ENCODE measurements at places on chromosomes 2 and 18. TPM values are rescaled to one million over a fixed set of nuclear protein-coding genes. Genes with fewer than 3 reads are reported as not detected.

GRCh38 chr2:11839916-11840315 is 93.5 kb downstream of the LPIN1 start:
- peak; percentile 47 for DNase-seq

- peak; percentile 98 for DNase-seq
Observed at GRCh38 chr2:173652311-173652710, 297.6 kb downstream of the CDCA7 start.

DNA sequence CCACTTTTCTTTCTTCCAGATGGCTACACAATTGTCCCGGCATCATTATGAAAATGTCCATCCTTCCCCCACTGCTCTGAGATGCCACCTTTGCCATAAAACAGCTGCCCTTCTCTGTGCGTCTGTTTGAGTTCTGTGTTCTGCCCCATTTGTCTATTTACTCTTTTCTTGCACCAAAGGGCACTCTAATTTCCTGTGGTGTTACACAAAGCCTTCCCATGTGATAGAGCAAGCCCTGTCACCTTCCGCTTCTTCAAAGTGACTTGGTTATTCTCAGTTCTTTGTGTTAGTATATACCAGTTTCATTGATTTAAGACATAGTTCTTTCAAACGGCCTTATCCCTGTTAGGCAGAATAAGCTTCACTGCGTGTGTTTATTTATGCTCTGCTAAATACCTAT is 84.1 kb downstream of the FBXO15 start:
- DNase-seq = no peak

- DNase-seq = no peak
Observed at GRCh38 chr18:46761059-46761769, 4.4 kb upstream of the ST8SIA5 start.

- no peak for DNase-seq
Observed at GRCh38 chr18:4445902-4446301, 9.2 kb downstream of the DLGAP1 start.

- no peak for DNase-seq
Observed at GRCh38 chr2:120874888-120875275, 139.2 kb downstream of the GLI2 start.

GRCh38 chr18:12359515-12359927 is 17.5 kb downstream of the AFG3L2 start:
- DNase-seq = peak; percentile 56

DNA sequence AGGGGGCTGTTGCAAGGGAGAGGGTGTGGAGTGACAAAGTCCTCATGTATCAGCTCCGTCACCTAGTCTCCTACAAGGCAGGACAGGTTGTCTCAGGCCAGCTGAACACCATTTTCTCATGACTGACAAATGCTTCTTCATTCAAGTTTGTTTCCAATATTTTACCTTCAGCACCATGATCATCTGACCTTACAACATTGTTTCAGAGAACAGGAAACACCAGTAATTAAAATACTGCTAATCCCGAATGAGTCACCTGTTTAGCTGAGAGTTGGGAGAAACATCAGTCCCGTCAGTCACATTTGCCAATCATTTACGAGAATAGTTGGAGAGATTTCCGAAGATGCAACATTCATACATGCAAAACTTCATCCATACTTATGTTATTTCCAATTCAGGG is 25.7 kb upstream of the SP5 start:
- DNase-seq = no peak

GRCh38 chr18:71321319-71321718 is 1032.5 kb downstream of the SOCS6 start:
- DNase-seq = no peak

GRCh38 chr2:196598412-196598811 is 41.1 kb upstream of the CCDC150 start:
- DNase-seq = no peak

GRCh38 chr2:182784058-182784706 is 68.1 kb downstream of the DNAJC10 start:
- no peak for DNase-seq

DNA sequence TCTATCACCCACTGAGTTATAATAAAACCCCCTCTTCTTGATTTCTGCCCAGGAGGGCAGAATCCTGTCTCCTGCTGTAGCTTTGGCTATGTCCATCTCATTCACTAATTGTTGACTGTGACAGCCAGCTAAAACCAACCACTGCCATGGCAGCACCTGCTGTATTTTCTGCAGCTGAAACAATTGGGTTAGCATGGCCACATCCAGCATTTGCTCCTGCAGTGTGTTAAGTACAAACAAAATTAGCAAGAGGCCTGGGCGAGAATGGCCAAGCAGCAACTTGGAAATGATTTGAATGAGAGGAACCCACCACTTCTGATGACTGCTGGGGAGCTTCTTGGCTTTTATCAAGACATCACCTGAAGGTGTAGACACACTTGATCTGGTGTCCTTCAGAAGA is 89.4 kb upstream of the LRRTM1 start:
- no peak for DNase-seq

DNA sequence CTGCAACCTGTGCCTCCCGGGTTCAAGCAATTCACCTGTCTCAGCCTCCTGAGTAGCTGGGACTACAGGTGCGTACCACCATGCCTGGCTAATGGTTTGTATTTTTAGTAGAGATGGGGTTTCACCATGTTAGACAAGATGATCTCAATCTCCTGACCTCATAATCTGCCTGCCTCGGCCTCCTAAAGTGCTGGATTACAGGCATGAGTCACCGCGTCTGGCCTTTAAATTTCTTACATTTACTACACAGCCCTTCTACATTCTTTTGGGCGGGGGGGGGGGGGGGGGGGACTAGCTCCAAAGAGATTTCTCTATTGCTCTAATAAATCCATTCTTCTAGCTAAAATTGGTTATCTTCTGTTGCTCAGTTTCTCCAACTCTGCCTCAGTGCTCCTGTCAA is 964.9 kb upstream of the ACVR2A start:
- no peak for DNase-seq

- peak; percentile 33 for DNase-seq
Observed at GRCh38 chr2:180876506-180876905, 103.9 kb upstream of the UBE2E3 start.

- DNase-seq = no peak
Observed at GRCh38 chr18:34932363-34932762, 108.8 kb upstream of the MAPRE2 start.

DNA sequence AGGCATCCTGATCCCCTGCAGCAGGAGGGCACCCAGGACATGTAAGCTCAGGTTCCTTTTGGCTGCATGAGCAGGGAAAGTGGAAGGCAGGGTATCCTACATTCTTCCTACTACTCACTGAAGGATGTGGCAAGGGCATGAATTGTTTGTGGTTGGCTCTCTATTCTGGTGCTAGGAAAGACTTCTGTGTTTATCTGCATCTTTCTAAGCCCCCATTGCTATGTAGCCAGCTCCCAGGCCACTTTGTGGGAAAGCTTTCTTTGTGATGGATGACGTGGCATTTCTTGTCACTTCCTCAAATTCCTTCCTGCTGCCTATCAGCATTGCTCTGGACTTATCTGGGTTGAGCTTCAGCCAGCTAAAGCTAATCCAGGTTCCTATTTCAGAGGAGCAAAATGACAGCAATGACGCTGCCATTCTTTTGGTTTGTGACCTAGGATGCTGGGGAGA is 46.2 kb downstream of the MEIS1 start:
- peak; percentile 86 for DNase-seq

DNA sequence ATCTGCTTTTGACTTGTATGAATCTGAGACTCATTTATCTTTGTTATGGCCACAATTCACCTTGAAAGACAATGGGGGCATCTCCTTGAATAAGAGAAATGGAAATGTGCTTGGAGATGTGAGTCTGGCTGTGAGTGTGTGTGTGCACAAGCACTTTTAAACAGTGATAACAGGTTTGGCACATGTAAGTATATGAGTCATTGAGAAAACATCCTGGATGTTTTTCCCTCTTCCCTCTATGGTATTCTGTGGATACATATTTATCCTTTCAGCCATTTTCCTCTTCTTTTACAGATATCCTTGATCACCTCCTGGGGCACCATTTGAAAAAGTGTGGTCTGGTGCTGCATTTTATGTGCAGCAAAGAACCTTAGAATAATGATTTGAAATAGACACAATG is 317.3 kb upstream of the THUMPD2 start:
- DNase-seq = peak; percentile 78

GRCh38 chr2:68302281-68302875 is 17.4 kb downstream of the CNRIP1 start:
- peak; percentile 28 for DNase-seq

- no peak for DNase-seq
Observed at GRCh38 chr2:69512446-69512845, 75.2 kb upstream of the NFU1 start.

C2orf80 gene
- not detected for total RNA-seq

HNMT gene
- 32.2 TPM for total RNA-seq

SP140 gene
- total RNA-seq = 0.09 TPM

ESPNL gene
- total RNA-seq = 2.4 TPM

HOXD9 gene
- not detected for total RNA-seq

All from fibroblast of the aortic adventitia (primary cell).